ENCODE measurements at places on chromosomes 13 and 19. TPM values are rescaled to one million over a fixed set of nuclear protein-coding genes. Genes with fewer than 3 reads are reported as not detected.

The RNF113B gene
- total RNA-seq, result not detected

DNA sequence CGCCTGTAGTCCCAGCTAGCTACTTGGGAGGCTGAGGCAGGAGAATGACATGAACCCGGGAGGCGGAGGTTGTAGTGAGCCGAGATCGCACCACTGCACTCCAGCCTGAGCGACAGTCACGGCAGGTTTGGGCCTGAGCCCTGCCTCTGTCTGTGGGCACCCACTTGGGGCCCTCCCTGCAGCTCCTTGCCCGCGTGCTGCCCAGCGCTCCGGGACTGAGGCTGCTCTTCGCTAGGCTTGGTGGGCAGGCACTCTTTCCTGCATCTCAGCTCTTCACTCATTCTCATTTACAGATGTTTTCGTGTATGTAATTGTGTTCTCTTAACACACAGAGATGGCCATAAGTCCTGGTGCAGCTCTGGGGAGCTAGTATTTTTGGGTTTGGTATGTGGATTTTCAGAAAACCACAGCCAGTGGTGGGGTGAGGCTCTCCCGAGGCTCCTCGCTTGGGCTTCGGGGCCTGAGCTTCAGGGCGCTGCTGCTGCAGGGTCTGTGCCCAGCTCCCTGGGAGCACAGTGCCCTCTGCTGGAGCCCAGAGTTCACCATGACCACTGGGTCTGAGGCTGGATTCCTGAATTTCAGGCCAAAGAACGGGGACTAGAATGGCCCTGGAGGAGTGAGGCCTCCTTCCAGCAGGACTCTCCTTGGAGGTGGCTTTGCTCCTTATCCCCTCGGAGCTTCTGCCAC, 15.2 kb downstream of the UPF1 start:
- H3K36me3 ChIP-seq, result no peaks in the 10 kb centered on the region
- no peaks in the 10 kb centered on the region for H3K27me3 ChIP-seq
- DNase-seq, result peak; percentile 89
- peak overlapping the region; percentile 43 for H3K27ac ChIP-seq
- no peak overlapping the region for H3K4me3 ChIP-seq

The ADPRHL1 gene
- total RNA-seq, result 1.1 TPM

DNA sequence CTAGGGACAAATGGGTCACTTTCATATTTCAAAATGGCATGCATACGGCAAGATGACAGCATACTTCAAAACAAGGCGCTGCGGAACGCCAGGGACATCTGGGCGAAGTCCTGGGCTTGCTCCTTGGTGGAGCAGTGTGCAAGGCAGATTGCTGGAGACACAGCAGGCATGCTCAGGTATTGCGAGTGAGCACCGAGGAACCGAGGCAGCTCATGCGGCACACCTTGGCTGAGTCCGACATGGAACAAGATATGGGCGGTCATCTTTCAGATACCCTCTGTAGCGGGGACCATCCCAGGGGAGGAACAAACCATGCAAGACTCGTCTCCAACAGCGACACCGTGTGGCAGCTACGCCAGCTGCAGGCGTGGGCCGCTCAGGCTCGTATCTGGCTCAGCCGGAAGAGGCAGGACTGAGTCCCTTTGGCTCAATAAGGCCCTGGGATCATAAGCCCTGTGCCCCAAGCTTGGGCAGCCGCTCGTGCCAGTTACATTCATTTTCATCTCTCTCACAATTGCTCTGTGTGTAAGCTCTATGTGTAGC, 112.4 kb downstream of the NUFIP1 start:
- no peaks in the 10 kb centered on the region for H3K27me3 ChIP-seq
- H3K4me3 ChIP-seq, result no peak overlapping the region
- DNase-seq, result no peak
- no peak overlapping the region for H3K27ac ChIP-seq

DNA sequence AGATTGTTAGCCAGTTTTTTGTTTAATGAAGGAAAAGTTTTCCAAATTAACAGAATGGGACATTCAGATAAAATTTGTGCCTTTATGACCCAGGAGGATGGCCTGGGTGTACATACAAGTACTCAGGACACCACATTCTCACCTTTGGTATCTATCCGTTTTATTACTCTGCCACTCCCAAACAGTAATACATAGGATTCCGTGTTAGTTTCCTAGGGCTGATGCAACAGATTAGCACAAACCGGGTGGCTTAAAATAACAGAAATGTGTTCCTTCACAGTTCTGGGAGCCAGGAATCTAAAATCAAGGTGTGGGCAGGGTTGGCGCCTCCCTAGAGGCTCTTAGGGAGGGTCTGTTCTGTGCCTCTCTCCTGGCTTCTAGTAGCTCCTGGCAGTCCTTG, 129.9 kb downstream of the GGACT start:
- no peak overlapping the region for H3K27ac ChIP-seq
- H3K27me3 ChIP-seq, result no peaks in the 10 kb centered on the region
- no peaks in the 10 kb centered on the region for H3K4me1 ChIP-seq
- no peak overlapping the region for H3K4me3 ChIP-seq
- no peaks in the 10 kb centered on the region for H3K36me3 ChIP-seq

DNA sequence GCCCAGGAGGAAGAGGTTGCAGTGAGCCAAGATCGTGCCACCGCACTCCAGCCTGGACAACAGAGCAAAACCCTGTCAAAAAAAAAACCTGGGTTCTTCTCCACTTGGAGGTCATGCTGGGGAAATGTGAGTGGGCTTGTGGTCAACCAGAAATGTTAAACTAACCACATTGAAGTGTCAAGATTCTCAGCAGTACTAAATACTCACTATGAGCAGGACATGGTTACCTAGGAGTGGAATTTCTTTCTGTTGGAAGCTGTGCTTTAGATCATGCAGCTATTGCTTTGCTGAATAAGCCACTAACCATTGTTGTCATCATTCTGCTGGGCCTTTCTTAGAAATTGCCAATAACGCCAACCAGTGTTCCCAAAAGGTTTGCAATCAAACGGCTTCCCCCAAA, 253.3 kb upstream of the TSHZ3 start:
- no peak for DNase-seq
- H3K4me3 ChIP-seq, result no peak overlapping the region
- H3K4me1 ChIP-seq, result no peaks in the 10 kb centered on the region
- no peaks in the 10 kb centered on the region for H3K36me3 ChIP-seq
- no peak overlapping the region for H3K27ac ChIP-seq
- H3K27me3 ChIP-seq, result no peaks in the 10 kb centered on the region

DNA sequence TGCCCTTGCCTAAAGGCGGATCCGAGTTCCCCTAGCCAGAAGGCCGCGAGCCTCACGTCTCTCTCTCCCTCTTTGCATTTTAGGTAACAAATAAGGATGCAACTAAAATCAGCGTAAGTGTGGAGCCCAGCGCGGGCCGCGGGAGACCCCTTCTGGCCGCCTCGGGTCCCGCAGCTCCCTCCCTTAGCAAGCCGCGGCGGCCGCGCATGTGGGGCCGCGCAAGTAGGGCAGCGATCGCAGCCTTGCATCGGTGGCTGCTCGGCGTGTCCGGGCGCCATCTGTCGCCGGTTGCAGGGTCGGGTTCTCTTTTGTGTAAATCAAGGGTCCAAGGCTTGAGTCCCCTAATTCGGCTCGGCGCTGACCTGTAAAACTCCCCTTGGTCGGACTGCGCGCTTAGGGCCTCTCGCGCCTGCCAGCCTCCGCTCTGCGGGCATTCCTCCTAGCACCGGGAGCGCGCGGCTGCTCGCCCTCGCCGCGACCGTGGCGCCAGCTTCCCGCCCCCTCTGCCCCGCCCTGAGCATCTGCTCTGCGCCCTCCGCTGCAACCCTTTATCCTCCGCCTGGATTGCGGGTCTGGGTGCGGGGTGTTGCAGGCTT, 2.7 kb downstream of the VSTM2B start:
- peaks cover 86% of the 10 kb centered on the region for H3K27me3 ChIP-seq
- H3K36me3 ChIP-seq, result no peaks in the 10 kb centered on the region
- no peak overlapping the region for H3K27ac ChIP-seq

DNA sequence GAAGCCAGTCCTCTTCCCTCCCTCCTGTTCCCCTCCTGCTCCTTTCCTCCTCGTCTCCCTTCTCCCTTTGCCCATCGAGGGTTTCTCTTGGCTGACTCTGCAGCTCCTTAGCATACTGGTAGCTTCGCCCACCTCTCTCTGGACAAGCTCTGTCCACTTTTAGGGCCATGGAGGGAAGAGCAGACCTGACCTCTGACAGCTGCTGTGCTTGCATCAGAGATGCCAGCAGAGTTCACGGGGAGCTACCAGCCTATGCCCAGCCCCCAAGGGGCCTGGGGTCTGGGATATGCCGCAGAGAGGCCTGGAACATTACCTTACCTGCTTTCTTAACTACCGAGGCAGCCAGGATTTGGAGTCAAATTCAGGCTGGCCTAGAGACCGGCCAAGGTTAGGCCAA, 19.7 kb downstream of the LYL1 start:
- H3K27ac ChIP-seq, result no peak overlapping the region
- no peak for DNase-seq
- peaks cover 3% of the 10 kb centered on the region for H3K27me3 ChIP-seq
- H3K4me1 ChIP-seq, result peaks cover 34% of the 10 kb centered on the region

DNA sequence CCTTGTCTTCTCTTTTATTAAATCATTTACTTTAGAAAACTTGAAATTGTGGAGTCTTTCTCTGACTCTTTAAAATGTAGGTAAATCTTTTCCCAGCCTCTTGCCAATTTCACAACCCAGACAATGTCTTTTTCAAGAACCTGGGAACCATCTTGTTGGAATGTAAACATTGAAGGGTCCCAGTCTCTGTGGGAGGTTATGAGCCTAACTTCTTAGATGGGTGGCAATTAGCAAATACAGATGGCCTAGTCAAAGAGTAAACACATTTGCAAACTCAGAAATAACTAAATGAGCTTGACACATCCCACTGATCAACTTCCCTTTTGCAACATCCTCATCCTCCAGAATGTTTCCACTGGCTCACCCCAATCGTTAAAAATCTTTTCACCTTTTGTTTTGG, 721.0 kb downstream of the PCDH9 start:
- no peaks in the 10 kb centered on the region for H3K36me3 ChIP-seq
- H3K4me3 ChIP-seq, result no peak overlapping the region
- no peak for DNase-seq
- no peaks in the 10 kb centered on the region for H3K4me1 ChIP-seq
- no peak overlapping the region for H3K27ac ChIP-seq

DNA sequence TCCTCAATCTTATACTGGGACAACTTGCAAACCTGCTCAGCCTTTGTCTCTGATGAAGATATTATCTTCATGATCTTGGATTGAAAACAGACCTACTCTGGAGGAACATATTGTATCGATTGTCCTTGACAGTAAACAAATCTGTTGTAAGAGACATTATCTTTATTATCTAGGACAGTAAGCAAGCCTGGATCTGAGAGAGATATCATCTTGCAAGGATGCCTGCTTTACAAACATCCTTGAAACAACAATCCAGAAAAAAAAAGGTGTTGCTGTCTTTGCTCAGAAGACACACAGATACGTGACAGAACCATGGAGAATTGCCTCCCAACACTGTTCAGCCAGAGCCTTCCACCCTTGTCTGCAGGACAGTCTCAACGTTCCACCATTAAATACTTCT, 4.0 kb upstream of the KLK3 start:
- DNase-seq, result no peak
- H3K27me3 ChIP-seq, result peaks cover 7% of the 10 kb centered on the region
- no peak overlapping the region for H3K27ac ChIP-seq
- H3K36me3 ChIP-seq, result no peaks in the 10 kb centered on the region
- H3K4me1 ChIP-seq, result no peaks in the 10 kb centered on the region
- no peak overlapping the region for H3K4me3 ChIP-seq

GRCh38 chr19:48812094-48812929, 1.5 kb upstream of the BCAT2 start:
- no peak overlapping the region for H3K4me3 ChIP-seq
- no peaks in the 10 kb centered on the region for H3K36me3 ChIP-seq
- H3K27ac ChIP-seq, result peak overlapping the region; percentile 87
- DNase-seq, result peak; percentile 93
- H3K27me3 ChIP-seq, result no peaks in the 10 kb centered on the region

DNA sequence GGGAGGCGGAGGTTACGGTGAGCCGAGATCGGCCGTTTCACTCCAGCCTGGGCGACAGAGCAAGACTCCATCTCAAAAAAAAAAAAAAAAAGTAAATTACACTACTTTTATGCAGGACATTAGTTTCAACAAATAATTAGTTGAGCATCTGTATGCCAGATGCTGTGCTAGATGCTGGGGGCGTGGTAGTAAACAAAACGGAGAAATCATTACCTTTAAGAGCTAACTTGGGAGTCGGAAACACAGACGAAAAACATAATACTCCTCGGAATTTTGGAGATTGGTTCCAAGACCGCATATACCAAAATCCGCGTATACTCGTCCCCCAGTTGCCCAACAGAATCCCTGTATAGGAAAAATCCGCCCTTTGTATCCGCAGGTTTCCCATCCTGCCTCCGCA, 1.3 kb upstream of the DUS3L start:
- no peak overlapping the region for H3K27ac ChIP-seq
- no peak for DNase-seq
- H3K4me3 ChIP-seq, result no peak overlapping the region
- no peaks in the 10 kb centered on the region for H3K36me3 ChIP-seq

DNA sequence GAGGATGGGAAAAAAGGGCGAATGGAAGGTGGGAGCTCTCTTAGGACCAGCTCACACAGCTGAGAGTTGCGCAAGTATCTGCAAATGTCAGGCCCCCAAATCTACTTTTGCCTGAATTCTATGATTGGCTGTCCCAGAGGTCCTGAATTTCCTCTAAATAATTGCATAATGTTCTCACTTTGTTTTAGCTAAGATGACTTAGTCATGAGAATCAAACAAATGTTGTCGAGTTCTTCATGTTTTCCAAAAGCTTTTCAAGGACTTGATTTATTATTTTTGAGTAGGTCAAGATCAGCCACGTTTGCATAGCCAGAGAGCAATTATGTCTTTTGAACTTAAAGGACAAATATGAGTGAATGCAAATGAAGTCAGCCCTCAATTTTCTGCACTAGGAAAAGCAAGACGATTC, 246.6 kb upstream of the MAB21L1 start:
- no peak overlapping the region for H3K4me3 ChIP-seq
- H3K27ac ChIP-seq, result peak overlapping the region; percentile 51
- H3K36me3 ChIP-seq, result no peaks in the 10 kb centered on the region
- peaks cover 8% of the 10 kb centered on the region for H3K4me1 ChIP-seq
- no peaks in the 10 kb centered on the region for H3K27me3 ChIP-seq

DNA sequence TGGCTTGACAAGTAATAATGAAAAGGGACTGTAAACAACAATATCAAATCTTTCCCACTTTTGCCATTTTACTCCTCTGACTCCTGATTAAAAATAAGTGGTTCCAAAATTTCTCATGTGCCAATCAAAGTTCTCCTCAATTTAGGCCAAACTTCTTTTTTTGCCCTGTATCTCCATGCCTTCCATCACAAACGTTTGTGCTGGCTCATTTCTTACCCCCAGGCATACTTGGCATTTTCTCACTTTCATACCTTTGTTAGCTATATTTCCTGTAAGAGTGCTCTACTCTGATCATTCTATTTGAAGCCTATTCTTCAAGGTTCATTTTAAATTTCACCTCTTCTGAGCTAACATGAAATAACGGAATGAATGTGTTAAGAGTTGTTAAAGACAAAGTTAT, 10.0 kb upstream of the FNDC3A start:
- H3K4me3 ChIP-seq, result no peak overlapping the region
- H3K4me1 ChIP-seq, result no peaks in the 10 kb centered on the region
- H3K36me3 ChIP-seq, result no peaks in the 10 kb centered on the region
- no peak overlapping the region for H3K27ac ChIP-seq
- DNase-seq, result no peak

The LGALS7 gene
- total RNA-seq, result not detected

All from hepatocyte (in vitro differentiated cells).